ENCODE measurements at places on chromosomes 5 and 9. TPM values are rescaled to one million over a fixed set of nuclear protein-coding genes. Genes with fewer than 3 reads are reported as not detected.

DNA sequence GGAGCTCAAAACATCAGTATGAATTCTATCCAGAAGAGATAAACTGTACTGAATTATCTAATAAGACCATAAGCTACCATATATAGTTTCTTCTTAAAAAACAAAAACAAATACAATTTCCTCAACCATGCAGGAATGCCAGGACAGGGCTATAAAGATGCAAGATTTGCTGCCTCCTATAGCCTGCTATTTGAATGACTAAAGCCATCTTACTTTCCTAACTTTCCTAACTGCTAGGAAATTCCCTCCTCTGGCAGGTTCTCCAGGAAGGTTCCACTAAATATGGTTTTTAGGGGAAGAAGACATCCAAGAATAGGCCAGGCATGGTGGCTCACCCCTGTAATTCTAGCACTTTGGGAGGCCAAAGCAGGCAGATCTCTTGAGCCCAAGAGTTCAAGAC, 15.1 kb downstream of the KIF27 start:
- DNase-seq = no peak

DNA sequence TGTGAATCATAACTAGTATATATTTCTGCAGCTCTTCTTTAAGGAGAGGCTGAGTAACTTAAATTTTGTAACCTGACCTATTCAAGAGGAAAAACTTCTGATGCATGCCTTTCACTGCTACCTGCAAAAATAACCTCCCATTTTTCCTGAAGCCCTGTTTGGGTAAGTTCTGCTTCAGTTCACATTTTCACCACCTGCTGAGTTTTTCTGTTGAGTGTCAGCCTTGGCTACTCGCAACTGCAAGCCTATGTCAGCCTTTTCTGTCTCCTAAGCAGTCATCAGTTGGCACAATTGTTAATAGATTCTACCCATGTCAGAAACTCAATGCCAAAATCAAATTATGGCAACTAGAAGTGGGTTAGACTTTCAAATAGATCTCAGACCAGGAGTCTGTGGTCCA, 8.2 kb upstream of the TNFAIP8 start:
- DNase-seq = no peak

- DNase-seq = no peak
Measured at GRCh38 chr5:6737043-6737941, 24.1 kb downstream of the TENT4A start.

- no peak for DNase-seq
Measured at GRCh38 chr5:37875051-37875787, 35.4 kb upstream of the GDNF start.

- no peak for DNase-seq
Measured at GRCh38 chr9:126347093-126347492, 20.5 kb downstream of the MVB12B start.

DNA sequence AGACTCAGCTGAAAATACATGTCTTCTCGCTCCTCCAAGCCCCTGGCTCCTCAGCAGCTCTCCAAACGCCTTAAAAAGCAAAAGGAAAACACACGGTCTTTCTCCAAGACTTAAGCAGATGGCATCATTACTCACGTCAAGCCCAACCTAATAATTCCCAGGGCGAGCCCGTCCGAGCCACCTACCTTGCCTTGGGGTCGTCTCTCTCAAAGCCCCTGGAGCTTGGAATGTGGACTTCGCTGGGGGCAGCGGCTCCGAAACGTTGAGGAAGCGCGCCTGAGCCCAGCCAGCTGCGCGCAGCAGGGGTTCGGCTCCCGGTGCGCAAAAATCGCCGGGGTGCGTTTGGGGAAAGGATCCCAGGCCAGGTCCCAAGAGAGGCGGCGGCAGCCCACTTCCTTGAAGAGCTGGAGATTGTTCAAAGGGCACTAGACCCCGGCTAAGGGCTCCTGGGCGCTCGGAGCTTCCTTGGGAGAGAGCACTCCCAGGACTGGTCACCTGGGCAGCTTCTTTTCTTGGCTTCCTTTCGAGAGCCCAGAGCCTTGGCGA, 395 bp downstream of the DRD1 start:
- no peak for DNase-seq

DNA sequence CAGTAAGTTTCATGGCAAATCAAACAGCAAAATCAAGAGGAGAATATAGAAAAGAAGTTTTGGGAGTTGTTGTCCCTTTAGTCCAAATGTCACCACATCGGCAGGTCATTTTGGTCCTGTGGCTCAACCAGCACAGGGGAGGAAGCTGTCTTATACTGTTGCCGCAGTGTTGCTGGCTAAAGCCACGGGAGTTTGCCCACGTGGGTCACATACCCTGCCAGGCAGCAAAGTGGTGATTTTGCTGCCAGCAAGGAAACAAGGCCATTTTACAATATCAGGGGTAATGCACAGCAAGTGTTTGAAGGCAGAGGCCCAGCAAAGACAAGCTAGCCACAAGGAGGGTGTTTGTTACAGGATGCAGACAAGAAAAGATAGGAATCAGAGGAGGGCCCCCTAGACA, 14.5 kb downstream of the GABRA6 start:
- DNase-seq = no peak

Gene KLF9
- total RNA-seq = 16.2 TPM
